ENCODE measurements at places on chromosomes 1 and 21.

DNA sequence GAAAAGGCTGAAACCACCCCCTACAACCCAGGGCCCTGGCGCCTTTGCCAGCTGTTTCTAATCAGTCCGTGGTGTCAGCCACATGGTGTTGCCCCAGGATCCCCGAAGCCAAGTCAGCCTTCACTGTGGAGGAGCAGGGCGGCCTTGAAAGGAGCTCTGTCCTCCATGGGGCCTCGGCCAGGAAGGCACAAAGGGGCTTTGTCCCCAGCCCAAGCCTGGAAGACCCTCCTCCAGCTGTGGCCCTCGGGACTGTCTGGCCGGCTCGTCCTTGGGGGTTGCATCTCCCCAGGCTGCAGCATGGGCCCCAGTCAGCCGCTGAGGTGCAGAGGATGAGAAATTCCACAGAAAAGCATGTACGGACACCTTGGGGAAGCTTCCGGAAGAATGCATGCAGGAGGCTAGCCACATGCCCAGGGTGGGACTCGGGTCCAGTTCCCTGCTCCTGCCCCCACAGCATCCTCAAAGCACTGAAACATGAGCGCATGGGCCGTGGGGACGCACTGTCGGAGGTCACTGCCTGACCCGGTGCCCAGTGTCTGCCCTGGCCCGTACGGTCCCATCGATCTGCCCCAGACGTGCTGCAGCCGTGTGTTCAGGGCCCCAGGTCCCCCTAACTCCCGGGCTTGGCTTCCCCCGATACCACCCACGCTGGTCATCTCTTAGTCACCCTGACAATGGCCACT, 38.6 kb upstream of the POFUT2 start:
- peak; percentile 83 for DNase-seq

- DNase-seq = no peak
These were observed 1.8 kb downstream of the BCAN start for GRCh38 chr1:156643778-156644092.

- no peak for DNase-seq
These were observed 250.2 kb upstream of the C1orf174 start for GRCh38 chr1:4150262-4150661.

GRCh38 chr21:34815831-34816705, 147.3 kb downstream of the CLIC6 start:
- DNase-seq = no peak

- DNase-seq = peak; percentile 67
These were observed 5.0 kb downstream of the SRARP start for GRCh38 chr1:16009030-16009460.

DNA sequence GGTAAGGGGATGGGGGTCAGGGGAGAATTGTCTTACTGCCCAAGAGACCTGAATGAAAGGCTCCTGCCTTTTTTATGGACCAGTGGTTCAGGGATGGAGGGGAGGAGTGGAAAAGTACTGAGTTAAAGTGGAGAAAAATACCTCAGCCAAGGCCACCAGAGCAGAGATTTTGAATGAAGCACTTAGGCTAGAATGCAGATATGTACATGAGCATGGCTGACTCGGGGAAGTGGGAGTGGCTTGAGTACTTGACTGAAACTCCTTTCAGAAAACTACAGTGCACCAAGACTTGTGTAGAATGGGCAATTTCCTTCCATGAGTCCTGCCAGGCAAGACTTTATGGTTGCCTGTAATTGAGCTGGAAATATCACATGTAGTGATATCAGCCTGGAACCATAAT, 429.6 kb upstream of the LRRC7 start:
- no peak for DNase-seq

DNA sequence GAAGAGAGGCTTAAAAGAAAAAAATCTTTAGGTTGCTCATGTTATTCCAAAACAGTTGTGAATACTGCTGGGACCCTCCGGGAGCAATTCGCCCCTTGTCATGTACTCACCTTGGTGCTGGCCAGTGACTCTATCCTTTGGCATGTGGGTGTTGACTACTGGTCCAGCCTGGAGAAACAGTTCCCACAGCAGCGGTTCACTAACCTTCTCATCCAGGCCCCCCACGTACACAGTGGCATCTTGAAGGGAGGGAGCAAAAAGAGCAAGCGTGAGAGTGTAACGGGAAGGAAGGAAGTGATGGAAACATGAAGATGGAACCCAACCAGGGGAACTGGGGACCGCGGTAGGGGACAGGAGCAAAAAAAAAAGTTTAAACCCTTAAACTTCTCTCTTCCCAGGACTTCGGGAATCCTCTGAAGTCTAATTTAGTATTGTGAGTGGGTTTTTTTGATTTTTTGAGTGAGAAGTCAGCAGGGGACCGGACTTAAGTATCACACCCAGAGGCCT, 494 bp downstream of the SF3B4 start:
- no peak for DNase-seq

DNA sequence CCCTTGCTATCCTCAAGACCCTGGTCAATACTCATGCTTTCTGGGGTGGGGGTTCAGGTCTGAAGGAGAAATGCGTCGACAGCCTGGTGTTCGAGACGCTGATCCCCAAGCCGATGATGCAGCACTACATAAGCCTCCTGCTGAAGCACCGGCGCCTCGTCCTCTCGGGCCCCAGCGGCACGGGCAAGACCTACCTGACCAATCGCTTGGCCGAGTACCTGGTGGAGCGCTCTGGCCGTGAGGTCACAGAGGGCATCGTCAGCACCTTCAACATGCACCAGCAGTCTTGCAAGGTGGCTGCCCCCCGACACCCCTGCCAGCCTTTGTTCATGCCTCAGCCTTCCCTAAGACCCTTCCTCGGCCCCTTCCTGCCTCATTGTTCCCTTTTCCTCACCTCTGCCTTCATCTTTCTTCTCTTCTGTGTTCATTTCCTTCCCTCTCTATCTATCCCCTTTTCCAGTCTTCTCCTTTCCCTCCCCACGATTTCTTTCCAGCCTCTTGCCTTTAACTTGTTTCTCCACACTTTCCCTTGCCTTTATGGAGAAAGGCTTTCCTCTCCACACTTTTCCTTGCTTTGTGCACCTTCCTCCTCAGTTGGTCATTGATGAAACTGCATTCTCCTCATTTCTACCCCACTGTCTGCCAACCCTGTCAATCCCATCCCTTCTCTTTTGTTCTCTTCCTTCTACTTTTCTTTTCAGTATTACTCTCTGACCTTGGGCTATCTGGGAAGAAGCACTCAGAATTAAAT, 18.3 kb upstream of the IPO9 start:
- no peak for DNase-seq

- DNase-seq = no peak
These were observed 7.5 kb upstream of the USH2A start for GRCh38 chr1:216430744-216431143.

DNA sequence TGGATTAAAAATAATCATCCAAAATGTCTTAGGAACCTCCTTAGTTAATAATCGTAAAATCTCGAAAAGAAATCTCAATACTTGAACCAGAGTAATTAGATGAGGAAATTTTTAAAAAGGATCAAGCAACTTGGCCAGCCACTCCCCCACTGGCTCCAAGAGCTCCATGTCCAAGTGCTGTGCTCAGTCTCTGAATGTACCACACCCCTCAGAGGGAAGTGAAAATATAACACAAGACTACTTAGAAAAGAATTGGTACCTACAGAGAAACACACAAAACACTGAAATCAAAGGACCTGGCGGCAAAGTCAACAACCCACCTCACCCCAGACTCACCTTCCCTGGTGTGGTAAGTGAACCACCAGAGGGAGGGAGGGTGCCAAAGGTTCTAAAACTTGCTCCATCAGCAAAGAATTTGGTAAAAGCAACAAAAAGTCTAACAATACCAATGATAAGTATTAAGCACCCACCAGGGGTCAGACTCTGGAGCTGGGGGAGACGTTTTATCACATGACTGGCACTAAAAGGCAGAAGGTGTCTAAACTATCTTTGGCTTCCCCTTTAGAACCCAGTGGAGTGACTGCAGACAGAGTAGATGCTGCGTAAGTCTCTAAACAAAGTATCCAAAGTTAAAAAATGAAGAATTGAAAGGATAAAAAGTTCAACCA, 14.0 kb downstream of the LBR start:
- DNase-seq = no peak

DNA sequence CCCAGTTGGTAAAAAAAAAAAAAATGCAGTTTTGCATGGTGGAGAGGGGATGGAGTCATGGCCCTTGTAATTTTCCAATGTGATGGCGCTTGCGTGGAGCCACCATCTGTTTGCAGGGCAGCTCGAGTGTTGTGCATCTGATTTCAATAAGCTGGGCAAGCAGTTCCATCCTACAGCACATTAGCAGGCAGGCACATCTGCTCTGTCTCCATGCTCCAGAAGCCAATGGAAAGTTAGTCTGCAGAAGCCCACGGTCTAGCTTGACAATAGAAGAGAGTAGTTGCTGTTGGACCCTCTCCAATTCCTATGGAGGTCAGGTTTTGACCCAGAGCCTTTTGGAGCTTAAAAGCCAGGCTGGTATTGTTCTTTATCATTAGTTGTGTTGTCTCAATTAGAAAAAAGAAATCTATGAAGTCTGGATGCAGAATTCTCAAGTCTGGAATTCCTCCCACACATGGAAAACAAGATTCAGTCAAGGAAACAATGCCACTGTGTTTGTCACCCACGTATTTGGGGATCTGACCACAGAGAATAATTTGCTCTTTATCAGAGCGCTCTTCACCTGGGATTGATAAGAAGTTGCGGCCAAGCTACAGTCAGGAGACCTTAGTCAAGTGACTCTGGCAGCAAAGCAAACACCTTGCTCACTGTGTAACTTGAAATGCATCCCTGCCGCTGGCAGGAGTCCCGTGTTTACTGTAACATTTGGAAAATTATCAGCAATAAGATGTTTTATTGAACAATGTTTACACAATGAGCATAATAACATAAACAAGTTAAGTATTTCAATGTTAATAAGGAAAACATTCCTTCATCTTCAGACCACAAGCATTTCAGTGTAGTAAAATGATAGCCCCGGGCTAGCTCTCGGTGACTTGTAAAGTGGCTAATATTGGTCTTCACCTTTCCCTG, 20.7 kb downstream of the NGF start:
- no peak for DNase-seq

DNA sequence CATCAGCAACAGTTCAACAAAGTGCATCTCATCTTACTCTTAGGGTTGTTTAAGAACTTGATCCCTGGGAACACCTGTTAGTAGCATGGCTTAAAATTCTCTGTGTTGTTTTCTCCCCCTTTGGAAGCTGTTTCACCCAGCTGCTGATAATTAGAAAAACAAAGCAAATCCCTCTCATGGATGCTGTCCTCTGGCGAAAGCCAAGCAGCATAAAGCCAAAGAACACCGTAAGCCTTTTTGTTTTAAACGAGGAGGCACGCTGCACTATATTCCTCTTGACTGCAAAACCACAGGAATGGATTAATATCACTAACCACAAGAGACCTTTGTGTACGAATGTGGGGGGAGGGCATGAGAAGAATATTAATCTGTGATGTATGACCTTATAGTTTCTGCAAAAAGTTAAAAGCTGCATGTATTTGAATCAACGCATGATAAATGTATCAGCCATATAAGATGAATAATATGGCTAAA, 923.2 kb downstream of the LTN1 start:
- peak; percentile 89 for DNase-seq

- peak; percentile 43 for DNase-seq
These were observed 242.9 kb downstream of the ST6GALNAC3 start for GRCh38 chr1:76317299-76317900.

GRCh38 chr1:108502138-108502537, 52.0 kb downstream of the NBPF6 start:
- DNase-seq = no peak

GRCh38 chr1:109040989-109041620, 797 bp downstream of the WDR47 start:
- DNase-seq = peak; percentile 14

DNA sequence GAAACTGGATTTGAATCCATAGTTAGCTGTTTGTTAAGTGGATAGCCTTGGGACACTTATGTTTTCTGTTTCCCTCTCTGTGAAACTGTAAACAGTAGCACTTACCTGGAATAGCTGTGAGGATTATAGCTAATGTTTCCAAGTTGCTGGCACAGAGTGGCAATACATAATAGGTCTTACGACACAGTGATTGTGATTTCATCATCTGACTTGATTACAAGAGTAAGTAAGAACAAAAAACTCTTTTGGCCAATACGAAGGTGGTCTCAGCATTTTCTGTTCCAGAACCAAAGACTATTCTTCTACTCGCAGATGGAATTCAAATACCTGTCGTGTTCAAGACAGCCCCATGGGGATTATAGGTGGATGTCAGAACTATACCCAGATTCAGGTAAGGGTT, 2.1 kb downstream of the C8B start:
- DNase-seq = peak; percentile 14
